Hematopoietic multipotent progenitor cell treated with erythropoietin and hydrocortisone succinate and interleukin-3 and kit ligand, for 15 days (in vitro differentiated cells): ENCODE measurements at places on chromosomes 3 and 15.

GRCh38 chr15:25134546-25134945 lies 179.8 kb downstream of the SNRPN start:
- DNase-seq: no peak

GRCh38 chr3:52234516-52235447 lies 4.2 kb downstream of the TWF2 start:
- no peak for DNase-seq

DNA sequence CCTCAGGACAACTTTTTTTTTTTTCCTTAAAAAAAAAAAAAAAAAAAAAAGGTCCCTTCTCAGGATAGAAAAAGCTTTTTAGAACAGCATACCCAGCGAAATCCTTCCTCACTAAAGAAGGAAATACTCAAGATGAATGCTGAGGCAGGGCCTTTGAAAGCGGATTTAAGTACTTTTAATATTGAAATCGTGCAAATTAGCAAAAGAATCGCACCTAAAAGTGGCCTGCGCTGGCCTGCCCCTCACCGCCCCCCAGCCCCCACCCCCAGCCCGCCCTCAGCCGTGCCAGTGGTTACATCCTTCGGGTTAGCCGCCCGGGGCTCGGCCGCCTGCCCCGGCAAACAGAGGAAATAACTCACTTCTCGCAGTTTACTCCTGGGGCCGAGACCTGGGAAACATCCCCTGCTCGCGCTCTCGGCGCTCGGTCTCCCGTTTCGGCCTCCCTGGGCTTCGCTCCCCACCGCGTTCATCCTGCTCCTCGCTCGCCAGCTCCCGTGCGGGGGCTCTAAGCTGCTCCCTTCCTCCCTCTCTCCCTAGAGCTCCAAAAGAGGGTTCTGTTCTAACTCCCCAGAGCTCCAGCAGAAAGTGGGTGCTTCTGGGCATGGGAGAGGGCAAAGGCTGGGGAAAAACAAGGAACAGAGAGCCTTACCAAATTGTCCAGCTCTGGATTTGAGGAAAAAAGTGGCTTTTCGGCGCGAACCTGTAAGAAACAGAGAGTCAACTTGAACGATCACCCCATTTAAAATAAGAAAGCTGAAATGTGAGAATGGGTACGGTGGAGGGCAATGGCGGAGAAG lies 5.2 kb downstream of the MEIS2 start:
- DNase-seq: no peak

GRCh38 chr15:27464941-27465612 lies 494.1 kb downstream of the GABRG3 start:
- no peak for DNase-seq

GRCh38 chr15:94327356-94327936 lies 96.1 kb downstream of the MCTP2 start:
- peak; percentile 23 for DNase-seq

- DNase-seq: no peak
Observed at GRCh38 chr3:167361306-167361705, 18.8 kb downstream of the ZBBX start.

DNA sequence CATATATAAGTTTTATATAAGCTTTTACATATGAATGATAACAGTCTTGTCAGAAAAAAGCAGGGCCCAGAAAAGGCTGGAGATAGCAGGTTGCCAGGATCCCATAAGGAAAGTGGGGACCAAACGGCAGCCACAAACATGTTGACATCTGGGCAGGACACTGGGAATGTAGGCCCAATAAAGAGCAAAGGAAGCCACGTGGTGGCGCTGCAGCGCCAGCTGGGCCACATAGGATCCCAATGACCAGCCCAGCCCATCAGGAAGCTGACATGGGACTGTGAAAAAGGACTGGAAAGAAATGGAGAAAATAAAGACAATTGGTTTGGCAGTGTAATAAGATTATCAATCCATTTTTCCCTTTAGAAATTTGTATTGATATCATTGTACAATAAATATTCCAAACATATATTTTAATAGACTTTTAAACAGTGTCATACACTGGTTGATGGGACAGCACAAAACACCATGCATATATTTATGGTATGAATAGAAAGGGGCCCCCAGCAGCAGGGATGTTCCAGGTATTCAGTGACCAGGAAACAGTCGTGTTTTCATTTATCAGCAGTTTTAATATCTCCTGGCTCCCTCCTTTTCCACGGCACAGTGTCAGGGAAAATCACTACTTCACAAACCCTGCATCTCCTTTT lies 89.0 kb upstream of the STRIT1 start:
- peak; percentile 17 for DNase-seq

DNA sequence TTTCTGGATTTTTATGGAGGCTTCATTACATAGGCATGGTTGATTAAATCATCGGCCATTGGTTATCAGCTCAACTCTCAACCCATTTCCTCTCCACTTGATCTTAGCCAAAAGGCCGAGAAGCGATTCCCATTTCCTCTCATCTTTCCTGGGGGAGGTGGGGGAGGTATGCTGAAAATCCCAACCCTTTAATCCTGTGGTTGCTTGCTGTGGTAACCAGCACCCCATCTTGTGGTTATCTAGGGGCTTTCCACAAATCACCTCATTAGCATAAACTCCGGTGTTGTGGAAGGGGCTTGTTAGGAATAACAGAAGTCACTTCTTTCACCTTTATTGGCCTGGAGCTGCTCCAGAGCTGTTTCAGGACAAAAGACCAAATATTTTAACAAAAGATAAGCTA lies 20.9 kb downstream of the PDE8A start:
- no peak for DNase-seq

DNA sequence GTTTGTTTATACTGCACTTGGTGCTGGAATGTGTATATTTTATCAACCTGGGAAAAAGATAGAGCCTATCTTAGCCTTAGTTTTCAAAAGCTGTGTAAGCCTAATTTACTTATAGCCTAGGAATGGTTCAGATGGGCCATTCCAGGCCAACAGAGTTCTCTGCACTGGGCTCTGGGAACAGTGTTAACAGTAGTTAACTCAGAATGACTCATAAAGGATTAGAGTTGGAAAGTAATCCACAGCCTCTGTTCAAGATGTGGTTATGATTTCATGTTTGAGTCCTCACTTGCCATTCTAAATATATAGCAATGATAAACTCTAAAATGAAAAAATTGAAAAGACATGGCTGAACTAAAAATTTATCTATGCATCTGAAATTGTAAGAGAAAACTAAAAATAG lies 22.6 kb upstream of the PEX5L start:
- no peak for DNase-seq

- no peak for DNase-seq
Observed at GRCh38 chr15:92909136-92909781, 9.1 kb downstream of the CHD2 start.

GRCh38 chr3:46882377-46883053 lies 5.0 kb downstream of the PTH1R start:
- no peak for DNase-seq

GRCh38 chr15:35444557-35445204 lies 101.3 kb downstream of the DPH6 start:
- peak; percentile 55 for DNase-seq

DNA sequence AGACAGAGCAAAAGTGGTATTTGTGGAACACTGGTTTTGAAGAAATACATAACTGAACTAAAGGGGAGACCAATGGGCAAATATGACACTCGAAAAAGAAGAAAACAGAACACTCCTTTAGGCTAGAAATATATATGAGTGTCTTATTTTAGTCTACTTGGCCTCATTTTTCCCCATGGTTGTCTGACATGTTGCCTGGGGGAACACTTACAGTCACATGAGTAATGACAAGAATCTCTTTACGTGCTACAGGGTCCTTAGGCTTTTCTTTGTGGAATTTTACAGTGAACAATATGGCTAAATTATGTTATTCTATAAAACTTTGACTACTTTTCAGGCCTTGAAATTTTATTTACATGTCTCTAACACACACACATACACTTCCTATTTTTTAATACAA lies 17.6 kb downstream of the METTL6 start:
- no peak for DNase-seq

DNA sequence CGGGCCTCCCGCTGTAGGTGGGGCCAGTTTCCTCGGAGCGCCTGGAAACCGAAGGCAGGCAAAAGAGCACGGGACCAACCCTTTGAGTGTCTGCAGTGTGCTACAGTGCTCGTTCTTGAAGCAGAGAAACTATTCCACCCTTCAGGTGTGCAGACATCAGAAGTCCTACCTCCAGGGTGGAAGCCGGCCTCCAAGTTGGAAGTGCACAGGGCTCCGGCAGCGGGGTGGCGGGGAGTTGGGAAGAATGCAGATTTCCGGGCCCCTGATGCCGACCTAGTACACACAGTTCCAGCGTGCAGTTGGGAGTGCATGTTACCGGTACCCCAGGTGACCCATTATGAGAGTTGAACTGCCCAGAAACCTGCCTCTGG lies 3.0 kb downstream of the KLF13 start:
- DNase-seq: no peak

DNA sequence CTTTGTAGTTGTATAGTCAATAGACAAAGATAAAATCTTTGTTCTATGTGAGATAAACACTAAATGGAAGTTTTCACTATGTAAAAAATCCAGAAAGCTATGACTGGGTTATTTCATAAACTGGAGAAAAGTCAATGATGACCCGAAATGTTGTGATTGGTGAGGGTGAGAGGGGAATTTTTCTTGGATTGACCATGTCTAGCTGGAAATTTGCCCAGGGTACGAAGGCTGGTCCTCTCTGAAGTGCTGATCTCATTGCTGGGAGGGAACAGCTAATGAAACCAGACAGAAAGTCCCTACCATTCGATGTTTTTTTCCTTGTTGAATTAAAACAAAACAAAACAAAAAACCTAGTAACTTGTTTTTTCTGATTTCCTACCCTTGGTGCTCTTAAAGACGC lies 14.3 kb downstream of the TPRG1 start:
- DNase-seq: no peak

DNA sequence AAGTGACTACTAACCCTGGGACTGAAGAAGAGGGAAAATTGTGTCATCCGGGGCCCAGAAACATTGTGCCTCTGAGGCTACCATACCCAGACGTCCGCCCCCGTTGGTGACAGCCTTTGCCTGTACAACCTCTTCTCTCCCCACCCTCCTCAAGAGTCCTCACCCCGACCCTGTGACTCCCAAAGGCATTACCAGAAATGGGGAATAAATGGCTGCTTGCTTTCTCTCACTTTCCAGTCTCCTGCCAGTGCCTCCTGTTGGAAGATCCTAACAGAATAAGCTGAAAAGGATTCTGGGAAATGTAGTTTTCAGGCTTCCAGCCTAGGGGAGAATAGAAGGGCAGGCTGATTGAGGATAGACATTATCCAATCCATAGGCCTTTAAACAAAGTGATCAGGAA lies 30.8 kb upstream of the SLC25A36 start:
- DNase-seq: no peak

- DNase-seq: no peak
Observed at GRCh38 chr3:75329476-75330097, 334.5 kb upstream of the FRG2C start.

- DNase-seq: no peak
Observed at GRCh38 chr3:191070201-191070600, 128.8 kb upstream of the OSTN start.

GRCh38 chr3:111691293-111691909 lies 96.3 kb upstream of the ZBED2 start:
- no peak for DNase-seq

DNA sequence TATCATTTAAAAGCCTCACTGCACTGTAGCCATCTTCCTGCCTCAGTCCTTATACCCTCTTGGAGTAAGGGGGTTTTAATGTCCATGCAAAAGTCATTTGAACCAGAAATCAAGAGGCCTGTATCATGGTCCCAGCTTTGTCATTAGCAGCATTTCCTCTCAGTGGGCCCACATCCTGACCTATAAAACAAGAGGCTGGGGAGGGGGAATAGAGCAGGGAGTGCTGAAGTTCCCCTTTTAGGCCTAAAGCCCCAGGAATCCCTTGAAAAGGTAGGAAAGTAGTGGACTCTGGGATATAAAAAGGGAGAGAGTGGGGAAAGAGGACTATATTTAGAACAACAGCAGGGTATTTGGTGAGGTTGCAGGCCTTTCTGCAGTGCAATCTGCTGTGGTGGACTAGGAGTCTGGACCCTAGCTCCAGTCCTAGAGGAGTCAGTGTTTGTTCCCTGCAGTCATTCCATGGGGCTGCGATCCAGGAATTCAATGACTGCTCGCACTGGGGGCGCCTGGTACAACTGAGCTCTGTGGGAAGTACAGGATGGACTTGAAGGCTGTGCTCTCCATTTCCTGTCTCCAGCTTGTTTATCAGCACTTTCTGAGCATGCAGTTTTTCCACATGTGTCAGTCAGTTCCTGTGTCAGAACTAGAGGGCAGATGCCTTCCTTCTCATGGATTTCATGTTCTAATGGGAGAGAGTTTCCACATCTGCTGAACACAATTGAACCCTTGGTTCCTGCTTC lies 46.8 kb downstream of the PDHB start:
- DNase-seq: no peak

GRCh38 chr15:88083811-88084760 lies 172.5 kb downstream of the NTRK3 start:
- no peak for DNase-seq

DNA sequence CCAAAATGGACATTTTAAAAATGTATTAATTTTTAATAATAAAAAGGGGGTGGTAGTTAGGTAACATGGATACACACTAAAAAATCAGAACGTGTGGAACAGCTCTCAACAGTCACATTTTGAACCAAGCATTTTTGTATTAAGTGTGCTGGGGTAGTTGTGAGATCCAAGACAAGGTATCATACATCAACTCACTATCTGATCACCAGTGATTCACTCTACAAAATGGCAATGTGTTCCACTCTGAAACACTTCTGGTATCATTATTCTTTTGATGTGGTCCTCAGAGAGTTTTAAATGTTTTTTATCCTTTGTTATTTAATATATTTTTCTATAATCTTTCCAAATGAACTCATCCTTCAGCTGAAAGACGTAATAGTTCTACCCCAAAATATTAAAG lies 5.4 kb downstream of the HACL1 start:
- no peak for DNase-seq

DNA sequence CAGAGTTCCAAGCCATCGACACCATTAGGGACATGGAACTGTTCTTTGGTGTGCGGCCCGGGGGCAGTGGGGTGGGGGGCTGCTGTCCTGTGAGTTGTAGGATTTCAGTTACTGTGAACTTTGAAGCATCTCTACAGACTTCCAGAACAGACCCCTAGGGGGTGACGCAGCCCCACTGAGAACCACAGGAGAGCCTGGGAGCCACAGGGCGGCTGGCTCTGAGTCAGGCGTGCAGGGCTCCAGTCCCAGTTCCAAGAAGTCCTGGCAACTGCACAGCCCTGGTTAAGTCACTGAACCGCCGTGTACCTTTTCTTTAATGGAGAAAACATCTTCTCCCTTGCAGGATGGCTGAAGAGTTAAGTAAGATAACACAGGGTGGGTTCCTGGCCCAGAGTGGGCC lies 23.5 kb upstream of the LRTM1 start:
- no peak for DNase-seq

- DNase-seq: no peak
Observed at GRCh38 chr15:57595011-57595866, 3.5 kb downstream of the MYZAP start.

DNA sequence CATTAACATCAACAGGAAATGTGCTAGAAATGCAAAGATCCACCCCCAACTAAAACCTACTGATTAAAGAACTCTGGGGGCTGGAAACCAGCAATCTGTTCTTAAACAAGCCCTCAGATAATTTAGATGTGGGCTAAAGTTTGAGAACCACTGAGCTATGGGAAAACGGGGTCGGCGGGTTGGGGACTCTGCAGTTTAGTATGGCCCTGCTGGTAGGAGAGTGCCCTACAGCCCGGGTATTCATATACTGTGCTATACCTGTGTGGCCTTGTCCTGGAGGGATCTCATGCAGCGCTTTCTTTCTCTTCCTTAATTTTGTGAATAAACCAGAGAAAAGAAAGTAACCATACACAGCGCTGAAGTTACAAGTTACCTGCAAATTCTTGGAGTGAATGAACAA lies 189.7 kb upstream of the GBE1 start:
- no peak for DNase-seq

- no peak for DNase-seq
Observed at GRCh38 chr3:195221015-195221853, 49.7 kb downstream of the XXYLT1 start.

- no peak for DNase-seq
Observed at GRCh38 chr3:46122091-46122490, 86.0 kb downstream of the CCR1 start.
